ENCODE measurements at places on chromosomes 12 and 14. TPM values are rescaled to one million over a fixed set of nuclear protein-coding genes. Genes with fewer than 3 reads are reported as not detected.

TMEM52B gene
- total RNA-seq: 71.6 TPM

RASSF9 gene
- 0.14 TPM for total RNA-seq

PPP1R1A gene
- total RNA-seq: not detected

ACOT4 gene
- 0.57 TPM for total RNA-seq

P2RX7 gene
- 2.8 TPM for total RNA-seq

DDX51 gene
- 14.2 TPM for total RNA-seq

PRPH gene
- not detected for total RNA-seq

YY1 gene
- total RNA-seq: 40.9 TPM

RNU4-1 gene
- under 0.01 TPM for total RNA-seq

MYO1H gene
- not detected for total RNA-seq

RAPGEF3 gene
- 2.0 TPM for total RNA-seq

CLEC4D gene
- total RNA-seq: not detected

ERBB3 gene
- under 0.01 TPM for total RNA-seq

FAM90A1 gene
- total RNA-seq: 0.14 TPM

FBLN5 gene
- total RNA-seq: 61.1 TPM

CACNA2D4 gene
- 0.22 TPM for total RNA-seq

FSCB gene
- total RNA-seq: 0.22 TPM

KRT75 gene
- total RNA-seq: not detected

RD3L gene
- not detected for total RNA-seq

SYT1 gene
- total RNA-seq: 5.2 TPM

IFNG-AS1 gene
- total RNA-seq: not detected

TEAD4 gene
- 19.9 TPM for total RNA-seq

CSRNP2 gene
- total RNA-seq: 34.9 TPM

LTB4R2 gene
- total RNA-seq: 7.7 TPM

POTEG gene
- not detected for total RNA-seq

PLEKHD1 gene
- total RNA-seq: not detected

ZNF605 gene
- 10.7 TPM for total RNA-seq

NRIP2 gene
- not detected for total RNA-seq

SOX5 gene
- 22.5 TPM for total RNA-seq

SERPINA9 gene
- not detected for total RNA-seq

CLEC14A gene
- total RNA-seq: under 0.01 TPM

SMIM10L1 gene
- 8.3 TPM for total RNA-seq

LTBP2 gene
- total RNA-seq: 203 TPM

YARS2 gene
- total RNA-seq: 19.3 TPM

KHNYN gene
- total RNA-seq: 68.7 TPM

UNC79 gene
- under 0.01 TPM for total RNA-seq

NGB gene
- total RNA-seq: not detected

SLC38A4 gene
- 14.7 TPM for total RNA-seq

ASCL1 gene
- not detected for total RNA-seq

TTC5 gene
- total RNA-seq: 19.7 TPM

BAZ1A gene
- total RNA-seq: 14.7 TPM
